ENCODE measurements at places on chromosomes 4 and X.

- DNase-seq = peak; percentile 6
These were observed 900 bp downstream of the TRO start for GRCh38 chrX:54921427-54922021.

- no peak for DNase-seq
These were observed 6.2 kb downstream of the MBNL3 start for GRCh38 chrX:132482632-132483031.

DNA sequence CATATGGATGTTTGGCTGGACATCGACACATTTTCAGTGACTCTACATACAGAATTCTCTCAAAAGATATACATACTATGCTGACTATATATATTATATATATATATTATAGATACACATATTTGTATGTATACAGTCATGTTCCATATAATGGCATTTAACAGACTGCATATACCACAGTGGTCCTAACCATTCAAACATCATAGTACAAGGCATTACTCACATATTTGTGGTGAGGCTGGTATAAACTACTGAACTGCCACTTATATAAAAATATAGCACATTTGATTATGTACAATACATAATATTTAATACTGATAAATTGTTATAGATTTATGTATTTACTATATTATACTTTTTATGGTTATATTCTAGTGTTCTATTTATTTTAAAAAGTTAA lies 168.5 kb downstream of the IL15 start:
- no peak for DNase-seq

GRCh38 chr4:93030670-93031069 lies 726.9 kb downstream of the GRID2 start:
- no peak for DNase-seq

GRCh38 chrX:29992083-29992482 lies 223.3 kb upstream of the MAGEB2 start:
- DNase-seq = no peak

- DNase-seq = no peak
These were observed 202.6 kb downstream of the RBM46 start for GRCh38 chr4:154983714-154984113.

- no peak for DNase-seq
These were observed 4.7 kb downstream of the NUDT6 start for GRCh38 chr4:122917731-122918130.

DNA sequence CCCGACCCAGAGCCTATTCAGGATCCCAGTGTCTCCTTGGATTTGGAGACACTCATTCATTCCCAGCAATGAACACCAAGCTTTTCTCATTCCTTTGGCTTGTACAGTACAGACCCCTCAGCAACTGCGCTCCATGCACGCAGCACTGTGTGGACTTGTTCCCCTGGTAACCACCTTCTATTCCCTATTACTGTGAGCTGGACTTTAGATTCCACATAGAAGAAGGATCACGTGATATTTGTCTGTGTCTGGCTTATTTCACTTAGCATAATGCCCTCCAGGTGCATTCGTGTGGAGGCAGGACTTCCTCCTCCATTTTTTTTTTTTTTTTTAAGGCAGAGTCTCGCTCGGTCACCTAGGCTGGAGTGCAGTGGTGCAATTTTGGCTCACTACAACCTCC lies 106.4 kb downstream of the PHKA2 start:
- DNase-seq = no peak

- no peak for DNase-seq
These were observed 163.0 kb downstream of the SH3KBP1 start for GRCh38 chrX:19724409-19724808.

All from activated naive CD8-positive, alpha-beta T cell treated with anti-CD3 and anti-CD28 coated beads, Interleukin-2, amount 50 U/mL, for 16 hours (primary cell).